ENCODE measurements at places on chromosomes 2 and 18.

DNA sequence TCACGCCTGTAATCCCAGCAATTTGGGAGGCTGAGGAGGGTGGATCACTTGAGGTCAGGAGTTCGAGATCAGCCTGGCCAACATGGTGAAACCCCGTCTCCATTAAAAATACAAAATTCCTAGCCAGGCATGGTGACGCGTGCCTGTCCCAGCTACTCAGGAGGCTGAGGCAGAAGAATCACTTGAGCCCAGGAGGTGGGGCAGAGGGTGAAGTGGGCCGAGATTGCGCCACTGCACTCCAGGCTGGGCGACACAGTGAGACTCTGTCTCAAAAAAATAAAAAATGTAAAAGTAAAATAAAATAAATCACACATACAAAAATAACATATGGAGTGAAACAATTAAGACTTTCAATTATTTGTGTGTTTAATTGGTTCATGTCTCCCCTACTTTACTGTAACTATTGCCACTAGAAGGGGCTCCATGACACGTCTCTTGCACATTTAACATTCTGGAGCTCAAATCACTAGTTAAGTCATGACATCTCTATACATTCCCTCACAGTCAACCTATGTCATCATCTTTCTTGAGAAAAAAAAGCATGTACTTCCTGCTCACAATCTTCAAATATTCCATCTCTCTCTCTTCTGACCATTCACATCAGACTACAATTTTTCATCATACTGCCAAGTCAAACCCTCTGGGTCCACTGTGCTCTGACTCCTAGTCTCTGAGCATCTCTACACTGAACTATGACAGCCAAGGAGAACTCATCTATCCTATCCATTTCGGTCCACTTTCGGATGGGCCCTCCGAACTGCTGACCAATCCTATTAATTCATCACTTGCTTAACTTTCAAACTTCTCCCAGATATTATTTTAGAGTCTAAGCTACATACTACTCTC, 6.7 kb downstream of the GFPT1 start:
- peak; percentile 33 for DNase-seq

DNA sequence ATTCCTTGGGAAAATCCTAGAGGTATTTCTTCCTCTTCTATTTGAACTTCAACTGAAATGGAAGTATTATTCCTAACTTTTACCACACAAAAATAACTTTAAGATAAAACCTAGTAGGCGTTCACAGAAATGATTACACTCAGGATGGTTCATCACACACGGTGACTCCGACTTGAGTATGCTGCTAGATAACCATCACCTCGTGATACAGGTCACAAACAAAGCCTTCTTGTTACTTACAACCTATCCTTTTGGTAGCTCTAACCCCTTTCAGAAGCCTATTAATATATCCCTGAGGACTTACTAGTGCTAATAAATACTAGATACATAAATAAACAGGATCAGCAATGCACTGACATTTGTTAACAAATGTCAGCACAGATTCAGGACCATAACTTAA, 101.0 kb upstream of the DNER start:
- peak; percentile 42 for DNase-seq

DNA sequence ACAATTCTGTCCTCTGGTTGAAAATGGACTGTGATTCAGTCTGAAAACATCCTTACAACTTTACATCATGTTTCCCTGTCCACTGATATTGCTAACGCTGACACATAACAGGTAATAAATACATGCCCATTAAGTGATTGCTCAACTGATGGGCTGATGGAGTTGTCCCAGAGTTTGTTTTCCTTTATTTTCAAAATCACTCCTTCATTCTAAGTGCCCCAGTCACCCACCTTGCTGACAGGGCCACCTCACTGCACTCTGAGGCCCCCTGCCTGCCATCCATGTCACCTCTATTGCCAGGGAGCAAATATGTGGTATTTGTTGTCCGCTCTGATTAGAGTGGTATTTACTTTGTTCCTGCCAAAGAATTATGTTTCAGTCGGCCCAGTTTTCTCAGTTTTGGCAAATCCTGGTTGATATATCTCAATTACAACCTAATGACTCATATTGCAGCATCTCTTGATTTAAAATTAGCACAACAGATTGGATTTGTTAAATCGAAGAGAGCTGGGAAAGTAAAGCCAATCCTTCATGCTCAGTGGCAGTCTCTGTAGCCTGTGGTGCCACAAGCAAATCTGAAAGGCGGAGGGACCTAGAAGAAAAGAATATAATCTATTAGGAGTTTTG, 105.1 kb downstream of the RDH14 start:
- peak; percentile 74 for DNase-seq

DNA sequence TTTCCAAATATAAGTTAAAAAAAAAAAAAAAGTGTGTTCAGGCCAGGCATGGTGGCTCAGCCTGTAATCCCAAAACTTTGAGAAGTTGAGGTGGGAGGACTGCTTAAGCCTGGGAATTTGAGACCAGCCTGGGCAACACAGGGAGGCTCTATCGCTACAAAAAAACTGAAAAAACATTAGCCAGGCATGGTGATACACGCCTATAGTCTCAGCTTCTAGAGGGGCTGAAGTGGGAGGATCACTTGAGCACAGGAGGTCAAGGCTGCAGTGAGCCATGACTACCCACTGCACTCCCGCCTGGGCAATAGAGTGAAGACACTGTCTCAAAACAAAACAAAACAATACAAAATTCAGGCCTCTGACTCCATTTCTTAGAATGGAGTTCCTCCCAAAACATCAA, 9.2 kb downstream of the USP37 start:
- no peak for DNase-seq

- DNase-seq: no peak
These were observed 27.5 kb downstream of the BIN1 start for GRCh38 chr2:127079358-127079920.

DNA sequence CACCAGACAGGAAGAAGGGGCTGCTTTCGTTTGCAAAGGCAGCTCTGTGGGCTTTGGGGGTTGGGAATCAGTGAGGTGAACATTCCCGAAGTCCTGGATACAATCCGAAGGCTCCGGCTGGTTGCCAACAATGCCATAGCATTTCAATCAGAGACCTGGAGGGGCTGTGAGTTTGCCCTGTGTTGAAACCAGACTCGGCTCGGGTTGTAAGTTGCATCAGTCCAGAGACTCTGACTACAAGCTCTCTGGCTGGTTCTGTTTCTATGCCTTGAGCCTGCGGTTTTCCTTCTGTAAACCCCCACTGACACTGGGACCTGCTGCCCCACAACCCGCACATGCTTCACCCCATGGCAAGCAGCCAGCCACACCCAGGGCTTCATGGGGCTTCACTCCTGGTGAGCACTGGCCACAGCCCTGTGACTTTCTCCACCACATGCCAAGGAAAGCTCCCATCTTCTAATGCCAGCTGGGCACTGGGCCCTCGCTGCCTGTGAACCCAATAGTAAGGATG, 85.7 kb upstream of the ODC1 start:
- DNase-seq: peak; percentile 59

DNA sequence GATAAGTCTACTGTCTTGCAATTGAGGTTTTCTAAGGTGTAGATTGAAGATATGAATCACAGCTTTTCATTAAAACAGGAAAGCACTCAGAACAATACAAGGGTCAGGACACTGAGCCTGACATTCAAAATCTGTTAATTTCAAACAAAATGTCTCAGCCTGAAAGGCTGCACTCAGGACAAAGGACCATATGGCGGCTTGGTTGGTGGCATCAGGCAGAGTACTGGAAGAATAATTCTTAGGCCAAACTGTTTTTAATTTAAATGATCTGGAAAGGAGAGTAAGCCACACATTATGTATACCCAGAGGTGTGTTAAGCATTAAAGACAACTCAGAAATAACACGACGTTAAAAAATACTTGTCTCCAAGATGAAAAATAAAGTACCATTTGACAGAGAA, 85.9 kb downstream of the SKA1 start:
- no peak for DNase-seq
